Esophagus muscularis mucosa (tissue), 4 donors: ENCODE measurements at places on chromosomes 5 and 9. TPM values are rescaled to one million over a fixed set of nuclear protein-coding genes. Genes with fewer than 3 reads are reported as not detected.

Gene FGF10
- total RNA-seq = 3.7 TPM

Gene BTNL9
- 20.3 TPM for total RNA-seq

DNA sequence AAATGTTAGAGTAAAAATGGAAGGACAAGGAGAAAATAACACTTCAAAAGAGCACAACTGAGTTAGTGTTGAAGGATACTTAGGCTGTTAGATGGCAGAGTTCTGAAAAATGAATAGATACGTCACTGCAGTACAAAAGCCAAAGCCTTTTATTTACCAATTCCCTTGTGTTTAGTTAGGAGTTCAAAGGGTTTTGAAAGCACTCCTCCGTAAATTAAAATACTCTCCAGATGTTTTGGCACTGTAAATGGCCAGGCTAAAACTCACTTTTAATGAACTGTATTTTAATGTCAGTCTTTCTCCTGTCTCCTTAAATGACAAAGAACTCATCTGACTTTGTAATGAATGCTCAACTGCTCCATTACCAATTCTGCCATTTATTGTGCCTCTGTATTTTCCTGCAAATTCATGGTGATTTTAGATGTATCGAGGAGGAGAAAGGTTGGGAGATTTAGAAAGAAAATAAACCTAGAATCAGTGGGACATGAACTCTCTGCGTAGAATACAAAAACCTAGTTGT, 1727.2 kb downstream of the MAT2B start:
- no peaks in the 10 kb centered on the region for H3K36me3 ChIP-seq
- H3K27ac ChIP-seq = no peak overlapping the region
- H3K27me3 ChIP-seq = no peaks in the 10 kb centered on the region
- no peak overlapping the region for H3K4me3 ChIP-seq
- no peak for DNase-seq
- H3K4me1 ChIP-seq = no peaks in the 10 kb centered on the region

DNA sequence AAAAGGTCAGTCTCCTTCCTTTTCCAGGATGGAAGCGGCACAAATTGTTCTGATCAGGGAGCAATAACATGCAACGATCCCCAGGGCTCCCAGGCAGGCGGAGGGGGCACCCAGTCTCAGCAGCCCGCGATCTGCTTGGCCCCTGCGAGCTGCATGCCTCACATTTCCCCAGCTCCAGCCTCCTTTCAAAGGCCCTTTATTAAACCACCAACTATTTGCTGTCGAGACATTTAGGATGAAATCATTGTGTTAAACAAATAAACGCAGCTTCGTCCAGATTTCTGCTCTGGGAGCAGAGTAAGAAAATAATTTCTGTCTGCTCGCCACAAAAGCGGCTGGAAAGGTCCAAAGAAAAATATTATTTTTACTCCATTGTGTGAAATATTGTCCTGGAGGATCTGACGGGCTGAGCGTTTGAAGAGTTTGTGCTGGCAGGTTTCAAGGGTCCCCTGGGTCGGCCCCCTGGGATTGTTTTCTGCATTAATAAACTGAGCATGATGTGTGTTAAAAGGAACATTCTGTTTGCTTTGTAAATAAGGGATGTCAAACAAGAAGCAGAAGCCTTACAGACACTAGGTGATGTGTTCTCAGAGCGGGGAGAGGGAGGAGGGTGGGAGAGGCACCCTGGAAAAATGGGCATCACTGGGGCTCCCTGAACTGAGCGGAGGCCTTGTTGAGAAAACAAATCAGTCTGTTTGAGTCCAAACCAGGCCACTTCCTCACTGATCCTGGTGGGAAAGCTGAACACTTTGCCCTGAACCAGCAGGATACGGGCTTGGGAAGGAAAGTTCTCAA, 110.1 kb downstream of the FOXD1 start:
- H3K27ac ChIP-seq = no peak overlapping the region
- H3K4me1 ChIP-seq = peaks cover 7% of the 10 kb centered on the region
- H3K36me3 ChIP-seq = no peaks in the 10 kb centered on the region
- H3K4me3 ChIP-seq = no peak overlapping the region
- no peaks in the 10 kb centered on the region for H3K27me3 ChIP-seq

DNA sequence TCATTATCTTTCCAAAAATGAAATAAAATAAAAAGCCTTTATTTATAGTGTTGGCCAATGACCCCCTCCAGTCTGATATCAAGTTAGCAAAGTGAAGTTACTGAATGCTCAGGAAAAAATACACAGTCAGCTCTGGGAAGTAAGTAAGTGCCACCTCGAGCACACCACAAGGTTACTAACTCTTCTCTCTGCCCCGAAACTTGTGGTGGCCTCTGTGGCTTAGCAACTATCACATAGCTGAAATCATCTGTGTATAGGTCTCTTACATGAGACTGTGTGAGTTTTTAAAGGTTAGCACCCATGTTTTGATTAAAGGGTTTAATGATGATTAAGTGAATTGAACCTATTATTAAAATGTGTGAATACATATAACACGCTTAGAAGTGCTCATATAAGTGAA, 161.4 kb upstream of the KLF4 start:
- no peaks in the 10 kb centered on the region for H3K27me3 ChIP-seq
- peaks cover 8% of the 10 kb centered on the region for H3K4me1 ChIP-seq
- H3K4me3 ChIP-seq = no peak overlapping the region
- no peaks in the 10 kb centered on the region for H3K36me3 ChIP-seq
- H3K27ac ChIP-seq = no peak overlapping the region
- DNase-seq = no peak

DNA sequence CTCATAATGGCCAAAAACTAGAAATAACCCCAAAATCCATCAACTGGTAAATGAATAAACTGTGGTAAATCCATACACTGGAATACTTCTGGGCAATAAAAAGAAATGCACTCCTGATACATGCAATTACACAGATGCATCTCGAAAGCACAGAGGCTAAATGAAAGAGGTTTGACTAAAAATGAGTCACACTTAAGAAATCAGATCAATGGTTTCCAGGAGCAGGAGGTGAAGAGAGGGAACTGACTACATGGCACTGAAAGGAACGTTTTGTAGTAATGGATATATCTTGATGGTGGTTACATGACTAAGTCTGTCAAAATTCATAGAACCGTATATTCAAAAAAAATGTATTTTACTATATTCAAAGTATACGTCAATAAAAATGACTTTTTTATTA, 42.4 kb downstream of the STRBP start:
- no peak overlapping the region for H3K4me3 ChIP-seq
- H3K36me3 ChIP-seq = no peaks in the 10 kb centered on the region
- H3K27ac ChIP-seq = no peak overlapping the region
- no peaks in the 10 kb centered on the region for H3K27me3 ChIP-seq
- no peaks in the 10 kb centered on the region for H3K4me1 ChIP-seq

DNA sequence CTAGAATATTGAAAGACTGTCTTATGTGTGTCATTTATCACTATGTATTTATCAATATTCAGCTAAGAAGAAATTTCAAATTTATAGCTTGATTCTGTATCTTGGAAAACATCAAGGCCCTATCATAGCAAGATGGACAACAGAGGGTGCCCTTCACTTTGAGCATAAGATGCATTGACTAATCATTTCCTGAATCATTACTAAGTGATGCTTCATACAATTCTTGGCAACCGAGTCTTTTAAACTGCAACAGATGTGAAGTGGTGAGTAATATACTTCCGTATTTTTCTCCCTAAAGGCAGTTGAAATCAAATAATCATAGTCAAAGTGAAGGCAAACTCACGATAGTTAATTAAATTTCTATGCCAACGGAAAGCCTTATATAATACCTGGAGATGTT, 318.6 kb upstream of the RGMB start:
- H3K4me3 ChIP-seq = no peak overlapping the region
- no peaks in the 10 kb centered on the region for H3K36me3 ChIP-seq
- no peak overlapping the region for H3K27ac ChIP-seq
- H3K4me1 ChIP-seq = no peaks in the 10 kb centered on the region
- H3K27me3 ChIP-seq = no peaks in the 10 kb centered on the region
- DNase-seq = no peak

DNA sequence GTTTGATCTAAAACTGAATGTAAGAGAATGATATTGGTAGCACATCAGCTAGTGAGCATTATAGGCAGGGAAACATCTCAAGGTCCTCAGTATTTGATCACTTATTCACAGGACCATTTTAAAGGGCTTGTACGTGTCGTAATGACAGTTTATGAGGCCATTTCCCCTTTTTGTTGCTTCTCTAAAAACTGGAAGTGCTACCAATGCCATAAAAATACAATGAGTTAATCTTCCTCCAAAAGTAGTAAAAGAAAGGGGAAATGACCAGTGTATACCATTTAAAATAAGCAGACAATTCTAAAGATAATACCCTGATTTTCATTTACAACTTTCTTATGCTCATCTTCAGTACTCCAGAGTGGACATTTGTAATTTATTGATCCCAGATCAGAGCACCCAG, 285.8 kb upstream of the PCSK5 start:
- no peaks in the 10 kb centered on the region for H3K4me1 ChIP-seq
- no peak overlapping the region for H3K4me3 ChIP-seq
- no peaks in the 10 kb centered on the region for H3K27me3 ChIP-seq
- no peaks in the 10 kb centered on the region for H3K36me3 ChIP-seq

DNA sequence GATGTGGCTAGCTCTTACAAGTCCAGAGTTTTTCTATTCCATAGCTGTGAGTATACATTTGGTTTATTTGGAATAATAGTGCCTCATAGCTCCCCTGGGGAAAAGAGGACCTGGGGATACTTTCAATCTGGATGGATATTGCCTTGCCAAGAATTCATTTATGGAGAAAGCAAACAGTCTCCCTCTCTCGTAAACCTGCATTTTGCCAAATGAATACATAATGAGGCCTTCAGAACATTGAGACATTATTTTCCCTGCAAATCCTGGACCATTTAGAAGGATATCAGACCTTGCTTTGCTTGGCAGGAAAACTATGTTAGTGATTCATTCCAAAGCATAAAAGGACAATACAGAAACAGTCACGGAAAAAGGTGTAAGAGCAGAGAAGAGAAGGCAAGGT, 569.6 kb upstream of the BRINP1 start:
- no peak for DNase-seq
- H3K27me3 ChIP-seq = no peaks in the 10 kb centered on the region
- no peak overlapping the region for H3K4me3 ChIP-seq
- H3K36me3 ChIP-seq = no peaks in the 10 kb centered on the region

DNA sequence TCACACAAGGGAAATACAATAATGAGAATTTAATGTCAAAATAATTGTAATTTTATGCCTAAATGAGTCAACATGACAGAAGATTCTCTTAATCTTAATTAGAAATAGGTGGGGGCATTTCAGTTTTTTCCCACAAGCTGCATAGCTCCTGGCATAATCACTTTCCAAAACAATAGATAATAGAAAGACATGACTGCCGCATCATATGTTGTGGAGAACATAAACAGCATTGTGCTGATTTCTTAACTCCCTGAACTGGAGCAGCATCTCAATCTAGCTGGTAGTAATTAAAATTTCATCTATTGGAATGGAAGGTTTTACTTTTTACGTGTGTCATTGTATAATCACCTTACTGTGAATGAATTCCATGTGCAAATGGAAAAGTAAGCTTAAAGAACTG, 112.1 kb downstream of the ST8SIA4 start:
- no peak overlapping the region for H3K27ac ChIP-seq
- no peaks in the 10 kb centered on the region for H3K36me3 ChIP-seq
- H3K4me1 ChIP-seq = no peaks in the 10 kb centered on the region
- no peak for DNase-seq
- H3K4me3 ChIP-seq = no peak overlapping the region

GRCh38 chr9:27535701-27536118, 6.1 kb upstream of the MOB3B start:
- no peak overlapping the region for H3K27ac ChIP-seq
- no peaks in the 10 kb centered on the region for H3K36me3 ChIP-seq
- H3K4me3 ChIP-seq = no peak overlapping the region
- no peaks in the 10 kb centered on the region for H3K27me3 ChIP-seq
- peaks cover 62% of the 10 kb centered on the region for H3K4me1 ChIP-seq

GRCh38 chr9:23557689-23558088, 268.4 kb downstream of the ELAVL2 start:
- H3K36me3 ChIP-seq = no peaks in the 10 kb centered on the region
- H3K27ac ChIP-seq = no peak overlapping the region
- H3K4me1 ChIP-seq = no peaks in the 10 kb centered on the region
- H3K27me3 ChIP-seq = no peaks in the 10 kb centered on the region
